Psoas muscle (tissue), 8 donors: ENCODE measurements at places on chromosomes 16 and 17. TPM values are rescaled to one million over a fixed set of nuclear protein-coding genes. Genes with fewer than 3 reads are reported as not detected.

The RAC3 gene
- not detected for total RNA-seq

The NUBP2 gene
- total RNA-seq = 40.4 TPM

The ACSM2A gene
- not detected for total RNA-seq

The SECTM1 gene
- 1.2 TPM for total RNA-seq

The ANKRD40CL gene
- not detected for total RNA-seq

The SPEM2 gene
- total RNA-seq = not detected

The NGFR gene
- 13.5 TPM for total RNA-seq

The RPGRIP1L gene
- 1.8 TPM for total RNA-seq

The RND2 gene
- 0.04 TPM for total RNA-seq

The RAI1 gene
- total RNA-seq = 7.9 TPM

The PLA2G10 gene
- not detected for total RNA-seq

The DNASE1L2 gene
- total RNA-seq = 0.34 TPM

The ZNF23 gene
- total RNA-seq = 3.8 TPM

The GNGT2 gene
- 0.39 TPM for total RNA-seq

The TAC4 gene
- total RNA-seq = not detected

The AURKB gene
- 1.1 TPM for total RNA-seq

The LPO gene
- total RNA-seq = not detected

The SLFN14 gene
- total RNA-seq = 0.12 TPM

The SHISA9 gene
- total RNA-seq = 0.06 TPM

The ESRP2 gene
- not detected for total RNA-seq

The SMIM36 gene
- total RNA-seq = not detected

The P2RX1 gene
- total RNA-seq = 0.18 TPM

The CDK5R1 gene
- 5.2 TPM for total RNA-seq

The CCL1 gene
- total RNA-seq = not detected

The GRB7 gene
- total RNA-seq = not detected

The MYH2 gene
- total RNA-seq = 4,227 TPM

The CRHR1 gene
- 0.30 TPM for total RNA-seq

The FBXW10B gene
- total RNA-seq = 5.0 TPM

The CD300C gene
- total RNA-seq = 0.39 TPM

The DLX4 gene
- total RNA-seq = not detected

The ARHGDIA gene
- 88.3 TPM for total RNA-seq

The TM4SF5 gene
- not detected for total RNA-seq

The IL17C gene
- not detected for total RNA-seq
